Mammary epithelial cell (primary cell): ENCODE measurements at places on chromosomes 12 and 14.

DNA sequence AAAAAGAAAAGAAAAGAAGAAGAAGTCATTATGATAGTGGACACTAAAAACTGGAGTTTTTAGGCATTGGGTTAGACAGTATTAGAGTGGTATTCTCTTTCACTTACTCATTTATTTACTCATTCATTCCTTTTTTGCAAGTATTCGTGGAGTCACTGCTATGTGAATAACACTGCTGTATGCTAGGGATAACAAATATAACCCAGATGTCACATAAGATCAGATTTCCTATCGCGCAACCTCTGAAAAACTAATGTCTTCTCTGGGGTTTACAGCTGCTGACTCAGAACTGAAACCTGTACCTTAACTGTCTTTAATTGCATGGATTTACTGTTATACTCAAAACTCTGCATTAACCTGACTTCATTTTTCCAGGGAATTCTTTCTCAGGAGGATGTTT is 353.7 kb downstream of the LRIG3 start:
- DNase-seq: no peak

- DNase-seq: no peak
Measured at GRCh38 chr12:2690348-2691005, 104.3 kb upstream of the FKBP4 start.

- DNase-seq: peak; percentile 74
Measured at GRCh38 chr14:50961605-50962221, 17.4 kb upstream of the PYGL start.

- DNase-seq: no peak
Measured at GRCh38 chr14:81408595-81408994, 8.5 kb upstream of the STON2 start.

GRCh38 chr12:54019091-54019811 is 9.0 kb upstream of the HOXC6 start:
- peak; percentile 28 for DNase-seq

- no peak for DNase-seq
Measured at GRCh38 chr12:24139035-24139434, 189.6 kb upstream of the SOX5 start.

DNA sequence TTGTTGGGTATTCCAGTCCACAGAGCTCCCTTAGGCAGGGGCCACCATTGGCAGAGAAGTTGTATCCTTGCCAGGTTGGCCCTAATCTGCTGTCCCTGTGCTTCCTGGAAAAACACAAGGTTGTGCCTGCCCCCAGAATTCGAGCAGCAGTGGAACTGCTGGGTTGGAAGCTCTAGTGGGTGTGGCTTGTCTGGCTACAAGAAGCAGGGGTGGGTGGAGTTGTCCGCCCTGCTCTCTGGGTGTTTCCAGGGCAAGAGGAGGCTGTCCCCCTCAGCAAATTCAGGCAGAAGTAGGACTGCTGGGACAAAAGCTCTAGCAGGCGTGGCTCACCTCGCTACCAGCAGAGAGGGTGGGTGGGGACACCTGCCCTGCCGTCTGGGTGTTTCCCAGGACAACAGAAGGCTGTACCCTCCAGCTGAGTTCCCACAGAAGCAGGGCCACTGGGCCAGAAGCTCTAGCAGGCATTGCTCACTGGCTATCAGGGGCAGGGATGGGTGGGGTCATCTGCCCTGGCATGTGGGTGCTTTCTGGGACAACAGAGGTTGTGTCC is 72.8 kb upstream of the NPAS3 start:
- DNase-seq: no peak

GRCh38 chr14:23613242-23614070 is 22.7 kb upstream of the DHRS2 start:
- no peak for DNase-seq

DNA sequence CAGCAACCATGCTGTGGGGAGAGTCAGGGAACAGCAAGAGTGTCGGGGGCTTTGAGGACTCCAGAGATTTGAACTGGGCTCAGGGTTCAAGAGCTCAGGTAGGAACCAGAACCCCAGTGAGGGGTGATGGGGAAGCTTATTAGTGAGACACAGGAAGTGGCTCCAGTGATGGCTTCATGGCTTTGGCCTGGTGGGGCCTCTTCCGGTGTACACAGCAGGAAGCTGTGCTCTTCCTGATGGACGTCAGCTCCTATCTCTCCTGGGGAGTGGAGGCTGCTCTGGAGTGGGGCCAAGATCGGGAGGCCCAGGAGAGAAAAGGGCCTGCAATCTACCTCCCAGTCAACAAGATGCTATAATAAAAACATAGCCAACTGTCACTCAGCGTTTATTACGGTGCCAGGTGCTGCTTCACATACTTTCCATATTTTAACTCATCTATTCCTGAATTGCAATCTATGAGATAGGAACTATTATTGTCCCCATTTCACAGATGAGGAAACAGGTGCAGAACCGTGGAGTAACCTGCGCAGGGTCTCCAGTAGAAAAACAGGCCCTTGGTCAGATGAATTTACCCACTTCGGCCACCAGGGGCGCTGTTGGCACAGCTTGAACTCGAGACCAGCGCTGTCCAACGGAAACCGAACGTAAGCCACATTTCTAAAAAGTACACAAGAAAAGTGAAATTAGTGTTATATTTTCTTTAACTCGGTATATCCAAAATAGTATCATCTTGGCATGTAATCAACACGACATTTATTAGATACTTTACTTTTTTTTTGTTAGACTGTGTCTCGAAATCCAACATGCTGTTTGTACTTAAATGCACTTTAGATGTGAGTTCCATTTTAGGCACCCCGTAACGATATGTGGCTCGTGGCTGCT is 63.6 kb upstream of the DLK1 start:
- DNase-seq: peak; percentile 20

DNA sequence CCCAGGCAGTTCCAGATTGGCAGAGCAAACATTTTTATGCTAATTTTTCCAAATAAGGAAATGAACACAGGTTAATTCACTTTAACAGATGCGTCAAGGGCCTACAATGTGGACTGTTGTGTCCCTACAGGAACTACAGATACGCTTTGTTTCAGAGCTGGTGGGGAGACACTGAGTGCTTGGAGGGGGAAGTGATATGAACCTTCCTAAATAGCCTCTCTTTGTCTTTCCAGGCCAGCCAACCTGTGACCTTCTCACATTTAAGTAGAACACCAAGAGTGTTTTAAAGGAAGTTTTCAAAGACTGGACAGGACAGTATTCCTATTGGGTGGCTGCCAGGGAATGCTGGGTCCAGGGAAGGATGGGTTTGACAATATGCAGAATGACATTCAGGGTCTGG is 141.3 kb downstream of the ZNF664 start:
- DNase-seq: no peak

GRCh38 chr12:4762773-4763172 is 42.6 kb downstream of the GALNT8 start:
- no peak for DNase-seq

DNA sequence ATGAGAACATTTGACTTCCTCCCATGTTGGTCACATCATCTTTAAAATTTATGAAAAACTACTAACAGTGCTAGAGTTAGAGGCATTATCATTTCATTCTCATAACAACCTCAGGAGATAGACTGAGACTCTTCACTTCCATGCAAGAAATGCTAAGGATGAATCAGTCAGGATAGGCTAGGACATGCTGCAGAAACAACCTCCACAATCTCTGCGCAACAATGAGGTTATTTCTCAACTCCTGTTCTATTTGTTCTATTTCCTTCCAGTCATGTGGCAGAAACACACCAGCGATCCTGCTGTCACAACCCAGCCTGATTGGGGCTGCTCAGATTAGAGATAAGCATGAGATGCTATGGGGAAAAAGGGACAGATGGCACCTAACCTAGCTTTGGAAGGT is 49.0 kb upstream of the TMEM263 start:
- DNase-seq: no peak

DNA sequence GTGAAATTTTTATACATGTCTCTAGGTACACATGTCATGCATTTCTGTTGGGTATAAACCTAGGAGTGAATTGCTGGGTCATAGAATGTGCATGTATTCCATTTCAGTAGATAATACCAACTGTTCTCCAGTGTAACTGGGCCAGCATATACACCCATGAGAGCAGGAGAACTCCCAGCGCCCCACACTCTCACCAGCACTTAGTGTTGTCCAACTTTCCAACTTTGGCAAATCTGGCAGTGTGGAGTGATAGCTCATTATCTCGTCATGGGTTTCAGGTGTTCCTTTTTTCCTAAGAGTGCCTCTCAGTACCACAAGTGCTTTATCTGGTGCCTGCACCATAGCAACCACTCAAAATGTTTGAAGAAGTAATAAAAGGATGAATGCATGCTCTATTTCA is 40.1 kb downstream of the NGB start:
- no peak for DNase-seq

DNA sequence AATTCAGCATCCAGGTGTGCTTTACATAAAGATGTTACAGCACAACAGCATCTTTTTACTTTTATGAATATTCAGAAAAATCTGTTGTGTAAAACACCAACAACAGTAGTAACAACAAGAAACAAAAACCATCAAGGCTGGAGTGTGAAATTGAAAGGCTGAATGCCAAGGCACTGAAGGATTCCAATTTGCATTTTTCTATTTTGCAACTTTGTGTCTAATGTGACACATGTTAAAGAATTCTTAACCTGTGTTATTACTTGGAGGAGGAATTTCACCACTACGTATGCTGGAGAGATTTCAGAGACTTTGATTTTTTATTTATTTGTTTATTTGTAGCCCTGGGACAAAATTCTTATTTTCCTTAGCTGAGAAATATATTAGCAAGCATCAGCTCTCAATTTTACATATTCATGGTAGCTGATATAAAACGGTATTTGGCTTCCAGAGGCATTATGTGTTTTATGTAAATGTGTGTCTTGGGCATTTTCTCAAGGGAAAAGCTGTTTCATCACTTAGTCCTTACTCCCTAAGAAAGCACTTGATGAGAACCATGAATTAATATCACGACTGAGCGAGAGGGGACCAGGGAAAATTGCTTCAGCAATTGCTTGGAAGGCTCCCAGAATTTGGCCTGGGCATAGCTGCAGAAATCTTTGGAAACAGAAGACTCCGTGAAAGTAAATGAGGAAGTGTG is 475.4 kb downstream of the TMEM132D start:
- DNase-seq: no peak

- no peak for DNase-seq
Measured at GRCh38 chr14:81811705-81812269, 278.1 kb upstream of the SEL1L start.

- peak; percentile 7 for DNase-seq
Measured at GRCh38 chr12:104865080-104865479, 93.0 kb downstream of the SLC41A2 start.

DNA sequence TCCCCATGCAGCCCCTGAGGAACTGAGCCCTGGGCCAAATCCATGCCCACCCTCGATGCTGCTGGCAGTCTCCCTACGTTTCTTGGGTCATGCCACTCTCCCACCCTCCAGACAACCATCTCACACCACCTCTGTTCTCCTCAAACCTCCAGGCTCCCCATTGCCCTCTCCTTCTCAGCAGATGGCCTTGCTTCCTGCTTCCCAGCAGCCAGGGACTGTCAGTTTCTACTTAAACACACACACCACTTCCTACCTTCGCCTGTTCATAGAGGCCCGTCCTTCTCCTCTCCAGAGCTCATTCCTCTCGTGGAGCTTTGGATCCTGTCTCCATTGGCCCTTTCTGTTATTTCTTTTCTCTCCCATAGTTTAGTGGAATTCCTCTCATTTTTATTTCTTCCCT is 27.1 kb downstream of the ZNF664 start:
- DNase-seq: no peak

DNA sequence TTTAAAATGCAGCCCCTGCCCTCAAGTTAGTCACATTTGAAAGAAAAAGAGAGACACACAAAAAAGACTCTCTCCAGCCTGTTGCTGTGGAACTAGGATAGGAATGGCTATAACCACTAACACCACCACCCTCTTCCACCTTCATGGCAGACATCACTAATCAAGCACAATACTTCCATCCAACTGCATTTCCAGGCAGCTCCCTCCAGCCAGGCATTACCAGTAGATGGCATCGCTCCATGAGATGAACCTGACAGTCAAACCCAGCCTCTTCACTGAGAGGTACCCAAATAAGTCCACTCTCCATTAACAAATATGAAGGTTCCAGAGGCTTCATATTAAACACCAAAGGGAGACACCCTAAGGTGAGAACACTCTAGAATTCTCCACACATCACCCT is 24.4 kb downstream of the SLC8B1 start:
- peak; percentile 32 for DNase-seq

GRCh38 chr12:66047411-66048021 is 83.0 kb downstream of the LLPH start:
- DNase-seq: peak; percentile 63

DNA sequence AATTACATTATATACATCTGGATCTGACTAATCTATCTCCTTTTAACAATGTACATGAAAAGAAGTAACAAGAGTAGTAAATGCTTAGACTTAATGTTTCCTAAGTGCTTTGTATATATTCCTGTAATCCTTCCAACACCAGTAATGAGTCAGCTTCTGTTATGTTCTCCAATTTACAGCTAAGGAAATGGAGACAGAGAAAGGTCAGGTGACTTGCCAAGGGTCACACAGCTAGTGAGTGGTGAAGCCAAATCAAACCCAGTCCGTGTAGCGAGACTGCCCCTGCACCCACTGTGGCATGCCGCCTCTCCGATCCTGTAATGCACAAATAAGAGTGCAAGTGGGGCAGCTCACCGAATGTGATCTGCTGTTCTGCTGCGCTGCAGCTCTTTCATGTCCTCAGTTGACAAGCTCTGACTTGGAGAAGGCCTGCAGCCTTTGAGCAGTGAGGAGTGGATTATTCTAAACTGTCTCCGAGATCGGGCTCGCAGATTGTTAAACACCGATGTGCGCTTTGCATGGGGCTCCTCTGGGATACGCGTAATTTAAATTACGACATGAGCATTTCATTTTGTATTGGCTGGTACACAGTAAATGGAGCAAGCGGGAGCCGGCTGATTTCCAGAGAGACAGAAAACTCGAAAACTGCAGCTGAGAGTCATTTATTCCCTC is 65.1 kb upstream of the KTN1 start:
- peak; percentile 39 for DNase-seq

DNA sequence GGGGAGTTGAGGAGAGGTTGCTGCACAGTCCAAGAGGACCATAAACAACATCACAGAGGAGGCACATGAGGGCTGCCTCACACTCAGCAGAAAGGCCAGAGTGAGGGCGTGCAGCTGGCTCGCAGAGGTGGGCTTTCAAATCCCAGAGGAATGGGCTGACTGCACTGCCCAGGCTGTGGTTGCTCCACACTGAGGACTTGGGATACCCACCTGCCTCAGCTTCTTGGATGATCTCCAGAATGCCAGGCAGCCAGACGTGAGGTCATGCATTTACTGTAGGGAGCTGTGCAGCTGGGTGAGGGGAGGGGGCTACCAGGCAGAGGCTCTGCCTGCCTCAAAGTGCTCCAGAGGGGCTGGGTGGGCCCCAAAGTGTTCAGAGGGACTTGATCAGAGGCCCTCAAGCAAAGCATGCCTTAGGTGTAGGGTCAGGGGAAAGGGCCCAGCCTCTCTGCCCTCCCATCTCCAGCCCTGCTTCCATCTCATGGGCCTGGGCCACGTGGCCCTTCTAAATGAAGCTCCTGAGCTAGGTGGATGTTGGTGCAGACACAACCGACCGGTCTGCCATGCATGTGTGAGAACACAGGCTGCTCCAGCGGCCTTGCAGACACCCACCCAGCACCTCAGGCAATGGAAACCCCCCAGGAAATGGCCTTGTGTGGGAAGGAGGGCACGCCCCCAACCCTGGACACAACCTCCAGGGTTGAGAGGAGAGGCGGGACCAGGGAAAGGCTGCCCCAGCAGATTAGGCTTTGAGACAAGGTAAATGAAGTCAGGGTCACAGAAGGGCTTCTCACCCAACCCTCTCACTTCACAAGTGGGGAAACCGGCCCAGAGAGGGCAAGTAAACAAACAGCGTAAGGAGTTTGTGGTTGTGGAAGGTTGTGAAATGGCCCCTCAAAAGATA is 90.8 kb downstream of the NTF3 start:
- DNase-seq: no peak

GRCh38 chr14:70094631-70095030 is 94.1 kb downstream of the SLC8A3 start:
- no peak for DNase-seq

GRCh38 chr12:28893856-28894255 is 255.2 kb upstream of the FAR2 start:
- no peak for DNase-seq
